ENCODE measurements at places on chromosomes 5 and 9.

GRCh38 chr5:95244479-95244878 lies 40.4 kb downstream of the MCTP1 start:
- no peak for DNase-seq

DNA sequence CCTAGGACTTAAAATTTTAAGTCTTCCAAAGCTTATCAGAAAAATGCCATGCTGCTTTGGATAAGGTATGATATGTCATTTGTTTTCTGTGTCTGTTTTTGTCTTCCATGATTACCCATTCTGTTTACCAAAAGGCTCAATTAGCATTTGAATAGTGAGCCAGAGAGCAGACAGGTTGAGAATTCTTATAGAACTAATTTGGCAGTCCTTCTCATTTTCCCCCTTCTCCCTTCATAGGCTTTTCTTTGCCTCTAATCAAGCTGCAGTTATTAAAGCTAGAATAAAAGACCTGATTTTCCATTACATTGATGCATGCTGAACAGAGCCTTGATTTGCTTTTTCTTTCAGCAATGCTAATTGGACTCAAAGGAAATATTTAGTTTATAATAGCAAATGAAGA lies 993.0 kb downstream of the MAT2B start:
- DNase-seq: no peak

- no peak for DNase-seq
These were observed 399.8 kb upstream of the PIK3R1 start for GRCh38 chr5:67815455-67816391.

- no peak for DNase-seq
These were observed 497.9 kb downstream of the SEMA5A start for GRCh38 chr5:9047932-9048331.

DNA sequence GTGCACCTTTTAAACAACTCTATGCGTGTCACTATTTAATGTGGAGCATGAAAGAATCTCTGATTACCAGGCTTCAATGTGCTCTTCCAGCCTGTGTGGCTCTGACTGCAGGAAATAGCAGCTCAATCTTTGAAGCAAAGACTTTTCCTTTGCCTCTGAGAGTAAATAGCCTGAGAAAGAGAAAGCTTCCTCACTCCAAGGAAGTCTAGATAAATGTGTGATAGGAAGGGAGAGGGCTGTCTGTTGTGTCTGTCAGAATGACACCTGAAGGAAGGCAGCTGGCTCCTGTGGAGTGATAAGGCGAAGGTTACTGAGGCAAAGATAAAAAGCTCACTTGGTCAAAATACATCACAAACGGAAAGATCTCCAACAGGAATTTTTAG lies 205.3 kb upstream of the HAPLN1 start:
- DNase-seq: no peak

- no peak for DNase-seq
These were observed 78.5 kb downstream of the PRRT1B start for GRCh38 chr9:131623655-131624330.

- DNase-seq: no peak
These were observed 102.9 kb downstream of the RAPGEF6 start for GRCh38 chr5:131532031-131532640.

GRCh38 chr5:147168578-147169327 lies 66.1 kb upstream of the STK32A start:
- no peak for DNase-seq

DNA sequence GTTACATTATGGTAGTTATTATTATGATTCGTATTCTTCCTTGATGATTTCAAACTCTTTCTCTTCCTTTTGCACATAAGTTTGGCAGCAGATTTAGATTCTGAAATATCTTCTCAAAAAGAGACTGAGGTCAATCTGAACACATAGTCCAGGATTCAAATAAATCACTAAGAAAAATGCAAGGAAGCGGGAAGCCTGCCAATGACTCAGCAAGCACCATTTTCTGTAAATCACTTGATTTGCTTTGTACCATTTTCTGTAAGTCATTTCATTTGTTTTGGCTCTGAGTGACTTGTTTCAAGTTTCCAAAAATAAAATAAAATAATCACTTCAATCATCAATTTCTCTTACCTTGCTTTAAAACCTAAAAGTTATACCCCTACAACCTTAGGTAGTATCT lies 24.6 kb upstream of the GLIS3 start:
- DNase-seq: no peak

DNA sequence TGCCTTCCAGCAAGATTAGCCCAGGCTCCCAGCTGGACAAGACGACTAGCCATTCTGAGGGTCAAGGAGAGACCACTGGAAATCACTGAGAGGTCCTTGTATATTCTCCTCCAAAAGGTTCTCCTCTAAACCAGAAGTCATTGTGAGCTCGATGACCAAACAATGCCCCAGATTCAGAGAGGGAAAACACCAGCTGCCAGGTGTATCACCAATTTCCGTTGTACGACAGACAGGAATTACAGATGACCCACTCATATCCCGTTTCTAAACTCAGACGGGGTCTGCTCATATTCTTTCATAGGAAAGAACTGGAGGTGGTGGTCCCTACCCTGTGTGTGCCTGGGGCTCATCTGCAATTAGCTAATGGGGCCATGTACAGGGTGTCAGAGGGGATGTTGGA lies 14.2 kb downstream of the FAXDC2 start:
- DNase-seq: no peak

GRCh38 chr5:133927300-133928180 lies 40.9 kb downstream of the C5orf15 start:
- no peak for DNase-seq

GRCh38 chr9:115032296-115032695 lies 85.7 kb downstream of the TNC start:
- DNase-seq: no peak

- no peak for DNase-seq
These were observed 24.7 kb upstream of the GABRA6 start for GRCh38 chr5:161660806-161661205.

- no peak for DNase-seq
These were observed 86.0 kb upstream of the TNFSF8 start for GRCh38 chr9:115016344-115016743.

DNA sequence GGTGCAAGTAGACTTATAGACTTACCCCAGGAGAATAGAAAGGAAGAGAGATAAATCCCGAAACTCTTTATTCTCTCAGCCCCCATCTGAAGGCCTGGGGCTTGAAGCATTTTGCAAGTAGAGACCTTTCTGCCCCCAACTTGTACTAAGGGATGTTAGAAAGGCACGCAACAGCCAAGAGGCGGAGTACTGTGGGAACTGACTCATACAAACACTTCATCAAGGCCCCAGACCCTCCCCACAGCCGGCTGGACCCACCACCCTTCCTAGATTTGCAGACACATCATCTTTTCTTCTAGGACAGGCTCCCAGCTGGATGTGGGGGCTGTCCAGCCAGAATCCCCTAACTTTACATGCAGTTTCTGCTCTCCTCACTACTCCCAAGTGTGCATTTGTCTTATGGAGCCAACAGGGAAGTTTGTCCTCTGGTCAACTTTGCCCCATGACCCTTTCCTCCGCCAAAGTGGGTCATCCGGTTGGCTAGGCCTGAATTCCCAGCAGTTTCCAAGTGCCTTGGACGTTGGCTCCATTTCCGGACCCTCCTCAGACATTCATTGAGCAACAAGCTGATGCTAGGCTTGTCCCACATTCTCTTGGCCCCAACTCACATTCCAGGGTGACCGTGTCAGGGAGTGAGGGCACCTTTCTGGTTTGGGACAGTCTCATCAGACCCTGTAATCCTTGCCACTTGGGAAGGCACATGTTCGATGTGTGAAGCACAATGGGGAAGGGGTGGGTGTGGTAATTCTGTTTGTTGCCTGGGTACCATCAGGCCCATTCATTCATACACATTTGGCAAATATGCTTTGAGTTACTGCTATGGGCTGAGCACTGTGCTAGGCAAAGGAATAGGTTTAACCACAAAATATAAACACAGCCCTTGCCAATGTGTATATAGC lies 64.6 kb downstream of the ABLIM3 start:
- no peak for DNase-seq

GRCh38 chr5:177023303-177023664 lies 788 bp downstream of the ZNF346 start:
- no peak for DNase-seq

GRCh38 chr5:59673438-59674058 lies 220.0 kb downstream of the PDE4D start:
- no peak for DNase-seq

DNA sequence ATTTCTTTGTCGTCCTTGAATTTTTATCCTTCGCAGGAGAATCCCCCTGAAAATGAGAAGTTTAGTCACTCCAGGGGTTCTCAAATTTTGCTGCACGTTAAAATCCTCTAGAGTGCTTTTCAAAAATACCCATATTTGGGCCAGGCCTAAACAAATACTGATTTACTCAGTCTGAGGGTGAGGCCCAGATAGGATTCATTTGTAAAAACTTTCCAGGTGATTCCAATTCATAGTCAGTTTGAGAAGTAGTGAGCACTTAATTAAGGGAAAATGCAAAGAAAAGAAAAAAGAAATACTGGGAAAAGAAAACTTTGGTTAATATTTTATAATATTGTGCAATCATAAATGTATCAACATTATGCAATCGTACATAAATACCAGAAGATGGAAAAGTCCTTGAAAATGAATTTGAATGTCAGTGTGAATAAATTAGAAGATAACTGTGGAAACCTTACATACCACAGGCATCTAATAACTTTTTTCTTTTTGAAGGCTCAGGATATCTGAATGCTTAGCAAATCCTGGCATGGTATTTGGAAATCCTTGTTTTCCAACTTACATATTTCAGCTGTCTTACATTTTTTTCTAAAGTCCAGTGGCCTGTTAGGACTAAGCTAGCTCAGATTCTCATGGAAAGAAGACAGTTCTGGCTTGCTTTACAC lies 116.5 kb upstream of the DAPK1 start:
- no peak for DNase-seq

DNA sequence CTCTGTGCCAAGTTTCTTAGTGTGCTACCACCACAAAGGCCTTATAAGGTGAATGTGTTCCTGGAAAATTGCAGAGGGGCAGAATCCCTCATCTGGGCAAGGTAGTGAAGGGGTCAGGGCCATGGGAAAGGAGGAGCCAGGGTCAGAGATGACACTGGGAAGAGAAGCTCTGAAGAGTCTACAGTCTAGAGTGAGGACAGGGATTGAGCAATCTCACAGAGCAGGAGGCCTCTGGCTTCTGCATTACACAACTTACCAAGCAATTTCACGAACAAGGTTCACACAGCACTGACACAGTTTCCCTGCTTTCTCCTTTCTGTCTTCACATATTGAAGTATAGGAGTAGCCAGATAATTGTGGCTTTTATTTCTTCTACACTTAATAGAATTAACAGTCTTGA lies 24.5 kb upstream of the IDNK start:
- no peak for DNase-seq

GRCh38 chr9:10479172-10479571 lies 133.6 kb downstream of the PTPRD start:
- DNase-seq: no peak

DNA sequence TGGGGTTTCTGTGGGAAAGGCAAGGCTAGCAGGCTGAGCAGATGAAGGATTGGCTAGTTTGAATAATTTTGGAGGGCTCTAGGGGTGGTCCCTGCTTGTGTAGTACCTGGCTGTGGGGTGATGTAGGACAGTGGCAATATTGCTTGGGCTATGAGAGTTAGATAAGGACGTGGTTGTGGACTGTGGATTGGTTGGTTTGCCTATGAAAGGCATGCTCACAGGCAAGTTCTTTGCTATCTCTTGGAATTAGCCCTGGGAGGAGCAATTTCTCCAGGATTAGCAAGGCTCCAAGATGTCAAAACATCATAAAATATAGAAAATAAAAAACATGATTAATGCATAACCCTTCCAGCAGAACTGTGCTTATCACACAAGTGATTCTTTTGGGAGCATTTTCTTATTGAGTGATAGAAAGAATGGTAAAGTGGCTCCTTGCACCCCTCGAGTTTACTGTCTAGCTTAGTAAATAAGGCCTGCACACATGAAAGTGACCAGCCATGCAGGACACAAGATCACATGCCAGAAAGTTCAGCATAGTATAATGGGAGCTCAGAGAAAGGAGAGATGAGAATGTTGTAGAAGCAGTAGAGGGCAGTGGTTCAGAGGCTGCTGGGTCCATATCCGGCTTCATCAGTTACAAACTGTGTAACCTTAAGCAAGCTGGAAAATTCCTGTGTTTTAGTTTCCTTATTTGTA lies 13.8 kb downstream of the AOPEP start:
- DNase-seq: no peak

DNA sequence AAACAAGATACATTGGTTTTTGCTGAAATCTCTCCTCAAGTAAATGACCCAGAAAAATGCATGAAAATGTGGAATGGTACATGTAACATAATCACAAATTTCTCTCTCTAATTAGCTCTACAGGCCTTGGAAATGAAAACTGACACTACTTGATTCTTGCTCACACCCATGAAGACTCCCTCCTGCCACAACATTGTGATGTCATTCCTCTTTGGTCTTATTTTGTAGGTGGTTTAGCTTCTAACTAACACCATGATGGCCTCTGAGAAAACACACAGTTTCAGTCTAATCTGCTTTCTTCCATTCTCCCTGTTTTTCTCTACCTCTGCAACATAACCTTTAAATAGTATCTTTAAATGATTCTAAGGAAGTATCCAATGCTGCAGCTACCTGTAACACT lies 78.6 kb upstream of the FAM174A start:
- DNase-seq: no peak

DNA sequence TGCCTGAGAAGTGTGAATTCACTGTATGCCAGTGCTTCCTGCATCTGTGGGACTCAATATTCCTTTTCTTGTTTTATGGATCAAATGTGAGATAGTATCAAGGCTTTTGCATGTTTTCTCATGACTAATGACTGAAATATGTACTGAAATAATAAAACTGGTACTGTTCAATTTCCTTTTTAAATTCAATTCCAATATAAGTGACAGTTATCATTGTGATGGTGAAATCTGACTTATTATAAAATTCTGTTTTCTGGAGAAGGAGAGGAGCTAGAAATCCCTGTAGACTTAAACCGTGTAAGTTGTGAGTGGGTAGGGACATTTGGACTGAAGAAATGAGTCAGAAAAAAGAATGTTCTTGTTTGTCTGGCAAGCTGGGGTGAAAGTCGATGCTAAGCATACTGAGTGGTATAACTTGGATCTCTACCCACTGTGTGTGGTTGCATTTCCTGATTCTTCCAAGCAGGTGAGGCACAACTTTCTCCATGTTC lies 245.2 kb downstream of the EFNA5 start:
- no peak for DNase-seq

DNA sequence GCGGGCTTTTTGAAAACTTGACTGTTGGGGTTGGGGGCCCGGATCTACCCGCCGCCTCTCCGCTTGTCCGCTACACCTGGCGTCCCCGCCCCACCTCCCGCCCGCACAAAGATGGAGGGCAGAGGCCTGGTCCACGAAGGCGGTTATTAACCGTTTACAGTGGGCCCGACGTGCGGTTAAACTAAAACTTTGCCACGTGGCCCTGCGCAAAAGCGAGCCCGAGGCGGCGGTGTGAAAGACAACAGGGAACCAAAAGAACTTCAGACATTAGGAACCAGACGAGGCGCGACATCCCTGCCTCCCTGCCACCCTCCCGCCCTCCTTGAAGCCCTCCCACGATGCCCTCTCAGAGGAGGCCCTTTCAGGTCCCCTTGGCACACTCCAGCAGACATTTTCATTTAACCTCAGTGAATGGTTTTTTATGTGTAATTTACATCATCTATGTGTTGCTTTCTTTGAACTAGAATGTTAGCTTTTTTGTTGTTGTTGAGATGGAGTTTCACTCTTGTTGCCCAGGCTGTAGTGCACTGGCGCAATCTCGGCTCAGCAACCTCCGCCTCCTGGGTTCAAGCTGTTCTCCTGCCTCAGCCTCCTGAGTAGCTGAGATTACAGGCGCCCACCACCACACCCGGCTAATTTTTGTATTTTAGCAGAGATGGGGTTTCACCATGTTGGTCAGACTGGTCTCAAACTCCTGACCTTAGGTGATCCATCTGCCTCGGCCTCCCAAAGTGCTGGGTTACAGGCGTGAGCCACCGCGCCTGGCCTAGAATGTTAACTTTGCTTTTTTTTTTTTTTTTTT lies 999 bp upstream of the HNRNPA0 start:
- no peak for DNase-seq

Data from NCI-H2081 treated with DMSO at 0.1 percent for 48 hours (cell line).